ENCODE measurements at places on chromosomes 11 and 22.

GRCh38 chr11:113474362-113475159 is 637 bp downstream of the DRD2 start:
- DNase-seq: peak; percentile 45

GRCh38 chr22:25762147-25762546 is 20.2 kb downstream of the MYO18B start:
- no peak for DNase-seq

DNA sequence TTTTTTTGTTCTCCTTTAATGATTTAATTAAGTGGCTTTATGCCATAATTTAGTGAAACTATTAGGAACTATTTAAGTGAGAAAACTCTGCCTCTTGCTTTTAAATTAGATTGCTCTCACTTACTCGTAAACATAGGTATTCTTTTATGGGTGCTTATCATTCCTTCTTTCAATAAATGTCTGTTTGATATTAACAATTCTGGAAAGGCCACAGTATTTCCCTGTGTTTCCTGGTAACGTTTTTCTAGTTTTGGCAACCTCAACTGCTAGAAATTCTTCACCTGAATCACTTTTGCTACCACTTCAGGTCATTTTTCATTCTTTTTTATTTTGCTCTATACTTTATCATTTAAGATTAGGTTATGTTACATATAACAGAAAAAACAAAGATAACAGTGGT is 19.9 kb upstream of the NCR3LG1 start:
- no peak for DNase-seq

DNA sequence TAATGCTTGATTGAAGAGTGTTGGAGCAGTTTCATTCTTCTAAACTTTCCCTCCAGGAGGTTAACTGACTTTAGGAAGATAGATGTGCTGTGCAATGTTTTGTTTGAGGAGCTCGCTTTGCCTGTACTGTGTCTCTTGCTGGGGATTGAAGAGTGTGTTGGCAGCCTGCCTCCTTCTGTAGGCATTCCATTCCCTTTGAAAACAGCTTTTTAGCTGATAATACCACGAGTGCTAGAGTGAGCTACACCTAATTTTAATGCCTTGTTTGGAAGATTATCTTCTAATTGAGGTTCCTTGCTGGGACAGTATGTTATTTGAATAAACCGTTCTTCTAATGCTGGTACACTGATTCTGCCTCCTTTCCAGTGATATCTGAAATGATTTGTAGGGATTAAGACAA is 7.2 kb downstream of the DDX10 start:
- no peak for DNase-seq

DNA sequence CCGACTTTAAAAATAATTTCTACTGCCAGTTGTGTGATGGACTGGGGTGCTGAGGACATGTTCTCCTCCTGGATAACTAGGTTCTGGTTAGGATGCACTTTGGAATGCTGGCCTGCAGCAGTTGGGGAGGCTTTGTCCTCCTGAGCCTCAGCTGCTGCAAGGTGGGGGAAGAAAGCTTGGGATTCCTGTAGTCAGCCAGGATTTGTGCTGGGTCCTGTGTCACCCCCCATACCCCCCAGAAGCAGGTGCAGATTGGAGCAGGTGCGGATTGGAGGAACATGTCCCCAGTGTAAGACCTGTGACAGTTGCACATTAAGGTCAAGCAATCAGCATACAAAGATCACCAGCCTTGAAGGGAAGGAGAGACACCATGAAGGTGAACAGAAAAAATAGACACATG is 51.1 kb downstream of the MED15 start:
- DNase-seq: no peak

DNA sequence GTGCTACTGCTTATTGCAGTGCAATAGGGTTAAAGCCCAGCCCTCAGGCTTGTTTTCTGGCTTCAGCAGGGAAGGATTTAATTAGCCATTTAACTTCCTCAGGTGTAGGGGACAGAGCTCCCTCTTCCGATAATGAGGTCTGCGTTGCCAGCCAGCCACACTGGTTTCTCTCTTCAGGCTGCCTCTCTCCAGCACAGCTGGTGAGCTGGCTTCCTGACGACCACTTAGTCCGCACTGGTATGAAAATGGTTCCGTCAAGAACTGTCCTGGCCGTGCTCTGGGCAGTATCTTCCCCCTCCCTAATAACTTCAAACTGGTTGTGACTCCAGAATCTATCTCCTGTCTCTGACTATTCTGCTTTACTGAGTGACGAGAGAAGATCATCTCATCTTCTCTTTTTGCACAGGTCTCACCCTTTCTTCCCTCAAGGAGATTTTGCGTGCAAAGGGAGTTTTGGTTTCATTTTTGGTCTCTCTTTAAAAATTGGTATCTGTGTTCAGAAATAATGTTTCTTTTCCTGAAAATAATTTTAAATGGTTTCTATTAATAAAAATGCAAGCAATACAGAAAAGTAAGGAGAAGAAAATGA is 49.2 kb downstream of the CNTN5 start:
- DNase-seq: no peak

- DNase-seq: no peak
These were observed 32.7 kb upstream of the DAGLA start for GRCh38 chr11:61647529-61647928.

DNA sequence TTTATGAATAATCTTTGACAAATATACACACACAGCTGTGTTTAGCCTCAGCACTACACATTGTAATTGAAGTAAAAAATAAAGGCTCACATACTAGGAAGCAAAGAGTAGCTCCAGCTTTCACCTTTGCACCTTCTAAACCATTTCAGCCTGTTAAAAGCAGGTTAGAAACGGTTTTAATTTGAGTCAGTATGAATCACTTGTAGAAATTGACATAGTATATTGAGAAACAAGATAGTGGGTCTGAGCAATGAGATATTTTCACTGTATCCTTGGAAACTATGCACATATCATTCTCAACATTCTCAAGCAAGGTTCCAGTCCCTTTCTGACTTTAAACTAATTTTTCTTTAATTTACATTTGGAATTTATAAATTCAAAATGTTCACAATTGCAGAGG is 380.3 kb downstream of the AASDHPPT start:
- no peak for DNase-seq

GRCh38 chr11:39772525-39773137 is 1686.8 kb downstream of the LRRC4C start:
- no peak for DNase-seq

GRCh38 chr11:8867931-8868631 is 42.9 kb upstream of the AKIP1 start:
- DNase-seq: no peak
